Hair follicular keratinocyte (primary cell): ENCODE measurements at places on chromosomes 12 and 14. TPM values are rescaled to one million over a fixed set of nuclear protein-coding genes. Genes with fewer than 3 reads are reported as not detected.

Gene SRRM4
- total RNA-seq = not detected in 2 replicates

Gene CISTR
- total RNA-seq = not detected in 2 replicates

Gene MMP19
- total RNA-seq = 3.8 and 8.1 TPM in 2 replicates

Gene PEBP1
- 279 and 285 TPM in 2 replicates for total RNA-seq

Gene RGS6
- not detected in 2 replicates for total RNA-seq

Gene PRPH
- total RNA-seq = 0.16 TPM in 1 of 2 replicates, not detected in the other

Gene LRP1-AS
- not detected in 2 replicates for total RNA-seq
